ENCODE measurements at places on chromosomes 6 and 20.
A peak's percentile ranks its signal among the peaks of the same experiment; 100 is the strongest.

DNA sequence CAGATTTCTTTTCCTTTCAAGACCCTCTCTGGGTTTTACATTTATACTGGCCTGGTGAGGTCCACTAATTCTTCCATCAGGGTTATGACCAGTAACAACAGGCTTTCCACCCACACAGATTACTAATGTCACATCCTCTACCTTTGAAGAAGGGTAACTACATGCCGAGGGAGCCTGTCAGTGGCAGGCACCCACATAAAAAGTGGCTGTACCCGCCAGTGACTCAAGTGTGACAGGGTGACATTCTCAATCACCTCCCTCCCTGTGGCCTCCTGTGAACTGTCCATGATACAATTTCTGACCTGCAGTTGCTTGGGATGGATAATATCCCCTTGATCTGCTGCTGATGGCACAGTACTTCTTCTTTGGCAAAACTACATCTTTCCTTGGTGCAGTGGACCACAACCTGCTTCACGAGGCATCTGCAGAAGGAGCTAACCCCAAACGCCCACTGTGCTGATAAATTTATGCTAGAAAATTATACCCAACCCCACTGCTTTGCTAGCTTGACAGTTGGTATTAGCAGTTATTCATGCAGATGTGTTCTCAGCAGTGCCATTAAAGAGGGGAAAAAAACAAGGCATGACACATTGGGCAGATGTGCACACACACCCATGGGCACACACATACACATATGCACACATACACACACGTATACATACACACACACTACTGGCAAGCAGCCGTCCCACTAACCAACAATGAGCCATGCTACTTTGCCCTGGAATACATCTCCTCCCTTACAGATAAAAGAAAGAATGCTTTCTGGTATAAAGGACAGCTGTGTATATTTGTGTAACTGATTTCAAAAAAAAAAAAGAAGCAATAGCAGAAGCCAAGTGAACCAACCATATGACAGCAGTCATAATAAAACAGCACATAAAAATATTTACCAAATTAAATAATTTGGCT lies 20.8 kb downstream of the GFOD1 start:
- DNase-seq, result no peak

DNA sequence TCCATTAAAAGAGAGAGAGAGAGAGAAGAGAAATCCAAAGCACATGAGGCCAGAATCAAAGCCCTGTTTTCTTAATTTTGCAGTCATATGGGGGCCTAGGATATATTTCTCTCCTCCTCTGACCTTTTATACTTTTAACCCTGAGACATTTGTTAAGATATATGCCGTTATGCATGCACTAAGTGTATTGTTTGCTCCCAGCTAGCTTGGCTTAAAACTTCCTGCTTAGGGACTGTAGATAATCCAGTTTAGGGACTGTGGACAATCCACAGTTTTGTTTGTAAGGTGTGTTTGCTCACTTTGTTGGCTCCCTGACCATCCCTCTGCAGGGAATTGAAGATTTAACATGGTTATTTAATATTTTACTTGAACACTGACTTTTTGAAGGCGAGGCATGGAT lies 166.3 kb upstream of the TSHZ2 start:
- DNase-seq, result no peak

DNA sequence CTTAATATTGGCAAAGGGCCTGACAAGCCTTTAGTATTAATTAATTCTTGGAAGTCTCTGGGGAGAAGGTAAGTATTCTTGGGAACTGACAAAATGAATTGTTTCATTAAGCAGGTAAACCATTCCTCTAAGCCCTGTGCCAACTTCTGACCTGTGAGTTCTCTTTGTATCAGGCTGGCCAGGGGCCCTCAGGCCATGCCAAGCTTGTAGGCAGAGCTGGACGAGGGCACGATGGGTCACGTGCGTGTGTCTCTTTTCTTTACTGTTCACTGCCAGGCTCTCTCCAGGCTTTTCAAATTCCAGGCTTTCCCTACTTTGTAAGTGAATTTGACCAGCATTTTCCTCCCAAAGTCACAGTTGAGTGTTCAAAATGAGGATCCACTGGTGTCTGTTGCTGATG lies 112.4 kb downstream of the NRN1 start:
- no peak for DNase-seq

DNA sequence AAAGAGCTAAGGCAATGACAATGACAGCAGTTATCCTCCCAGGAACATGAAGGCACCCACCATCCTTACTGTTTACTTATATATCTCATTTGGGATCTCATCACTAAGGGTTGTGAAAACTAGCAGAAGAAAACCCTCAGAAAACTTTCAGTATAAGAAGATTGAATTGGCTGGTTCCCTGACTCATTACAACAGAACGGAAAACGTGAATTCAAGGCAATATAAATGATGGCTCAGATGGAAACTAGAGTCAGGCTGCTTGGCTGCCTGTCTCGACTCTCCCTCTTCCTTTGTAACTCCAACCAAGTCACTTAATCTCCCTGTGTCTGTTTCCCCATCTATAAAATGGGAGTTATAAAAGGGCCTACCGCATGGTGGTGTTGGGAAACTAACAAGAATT lies 387.1 kb upstream of the JARID2 start:
- DNase-seq, result no peak

DNA sequence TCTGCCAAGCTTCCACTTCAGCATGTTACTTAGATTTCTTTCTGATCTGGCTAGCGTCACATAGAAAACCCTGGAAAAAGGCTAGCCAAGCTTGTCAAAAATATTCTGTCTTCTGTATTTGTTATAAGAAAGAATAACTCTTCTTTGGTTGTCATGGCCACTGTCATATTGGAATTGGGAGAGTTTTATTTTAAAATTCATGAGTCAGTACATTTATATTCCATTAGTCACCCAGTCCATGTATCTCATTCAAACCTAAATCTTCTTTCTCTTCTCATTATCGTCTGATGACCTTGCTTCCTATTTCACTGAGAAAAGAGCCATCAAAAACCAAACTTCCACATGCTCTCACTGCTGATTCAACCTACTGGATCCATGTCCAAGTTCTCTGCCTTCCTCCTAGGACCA lies 65.7 kb downstream of the EPM2A start:
- no peak for DNase-seq

GRCh38 chr6:138909511-138909910 lies 78.5 kb downstream of the REPS1 start:
- DNase-seq, result no peak

DNA sequence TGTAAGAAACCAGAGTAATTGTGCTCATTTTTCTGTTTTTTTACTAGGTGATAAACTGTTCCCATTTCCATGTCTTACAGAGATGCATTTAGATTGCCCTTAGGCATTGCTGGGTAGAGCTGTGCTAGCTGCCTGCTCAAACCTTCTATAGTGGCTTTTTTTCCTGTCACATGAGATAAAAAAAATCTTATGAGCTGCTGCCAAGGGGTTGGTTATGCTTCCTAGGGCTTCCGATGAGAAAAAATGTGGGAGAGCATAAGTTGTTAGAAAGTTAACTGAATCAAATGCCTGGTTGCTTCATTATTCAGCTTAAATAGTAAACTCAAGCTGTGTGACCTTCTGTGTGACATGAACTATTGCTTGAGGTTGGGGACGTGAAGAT lies 50.0 kb upstream of the NOX3 start:
- no peak for DNase-seq

DNA sequence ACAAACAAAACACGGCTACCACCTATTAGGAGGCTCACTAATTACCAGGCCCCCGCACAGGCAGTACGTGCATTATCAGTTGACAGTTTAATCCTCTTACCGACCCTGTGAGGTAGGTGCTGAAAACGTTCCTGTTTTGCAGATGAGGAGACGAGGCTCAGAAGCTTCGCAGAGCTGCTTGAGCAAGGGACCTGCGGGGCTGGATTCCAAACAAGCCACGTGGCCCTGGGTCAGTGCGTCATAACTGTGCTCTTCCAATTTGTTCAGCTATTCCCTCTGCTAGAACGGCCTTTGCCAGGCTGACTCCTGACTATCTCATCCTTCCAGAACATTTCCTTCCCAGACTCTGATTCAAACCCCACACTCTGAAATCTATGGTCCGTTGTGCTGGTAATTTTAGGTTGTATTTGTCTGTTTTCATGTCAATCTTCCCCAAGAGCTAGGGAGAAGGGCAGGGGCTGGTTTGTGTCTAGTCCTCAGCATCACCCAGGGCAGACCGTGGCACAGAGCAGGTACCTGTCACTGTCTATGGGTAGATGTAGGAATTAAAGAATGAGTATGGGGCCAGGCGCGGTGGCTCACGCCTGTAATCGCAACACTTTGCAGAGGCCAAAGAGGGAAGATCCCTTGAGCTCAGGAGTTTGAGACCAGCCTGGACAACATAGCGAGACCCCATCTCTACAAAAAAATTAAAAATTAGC lies 28.8 kb upstream of the TLDC2 start:
- no peak for DNase-seq

GRCh38 chr6:10201606-10202510 lies 213.0 kb downstream of the TFAP2A start:
- DNase-seq, result no peak

GRCh38 chr6:90388395-90388794 lies 91.8 kb upstream of the BACH2 start:
- no peak for DNase-seq

DNA sequence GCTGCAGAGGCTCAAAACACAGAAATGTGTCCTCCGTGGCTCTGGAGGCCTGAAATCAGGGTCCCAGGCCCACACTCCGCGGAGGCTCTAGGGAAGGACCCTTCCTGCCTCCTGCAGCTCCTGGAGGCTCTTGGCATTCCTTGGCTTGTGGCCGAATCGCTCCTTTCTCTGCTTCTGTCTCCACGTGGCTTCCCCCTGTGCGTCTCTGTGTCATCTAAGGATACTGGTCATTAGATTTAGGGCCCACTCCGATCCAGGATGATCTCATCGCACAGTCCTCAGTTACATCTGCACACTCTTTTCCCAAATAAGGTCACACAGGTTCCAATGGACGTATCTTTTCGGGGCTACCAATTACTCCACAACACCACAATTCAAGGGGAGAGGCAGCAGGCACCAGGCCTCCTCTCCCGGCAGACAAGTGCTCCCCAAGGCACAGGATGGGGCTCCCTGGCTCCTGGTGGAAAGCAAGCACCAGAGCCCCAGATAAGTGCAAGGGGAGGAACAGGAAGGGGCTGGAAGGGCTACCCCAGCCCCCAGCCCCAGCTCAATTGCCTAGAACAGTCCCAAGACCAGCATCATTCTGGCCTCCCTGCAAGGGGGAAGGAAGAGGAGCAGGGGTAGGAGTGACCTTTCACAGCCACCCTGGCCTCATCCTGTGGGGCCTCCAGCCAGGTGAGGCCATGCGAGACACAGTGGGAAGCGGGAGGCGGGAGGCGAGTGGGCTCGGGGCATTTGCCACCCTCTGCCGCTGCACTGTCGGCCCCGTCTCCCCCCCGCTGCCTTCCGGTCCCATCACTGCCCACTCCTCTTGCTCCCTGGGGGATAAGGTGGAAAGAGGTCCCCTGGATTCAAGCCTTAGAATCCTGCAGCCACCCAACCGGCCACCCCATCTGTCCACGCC lies 16.3 kb downstream of the NTSR1 start:
- DNase-seq, result no peak

- peak; percentile 27 for DNase-seq
Measured at GRCh38 chr6:83459663-83460062, 28.8 kb upstream of the ME1 start.

DNA sequence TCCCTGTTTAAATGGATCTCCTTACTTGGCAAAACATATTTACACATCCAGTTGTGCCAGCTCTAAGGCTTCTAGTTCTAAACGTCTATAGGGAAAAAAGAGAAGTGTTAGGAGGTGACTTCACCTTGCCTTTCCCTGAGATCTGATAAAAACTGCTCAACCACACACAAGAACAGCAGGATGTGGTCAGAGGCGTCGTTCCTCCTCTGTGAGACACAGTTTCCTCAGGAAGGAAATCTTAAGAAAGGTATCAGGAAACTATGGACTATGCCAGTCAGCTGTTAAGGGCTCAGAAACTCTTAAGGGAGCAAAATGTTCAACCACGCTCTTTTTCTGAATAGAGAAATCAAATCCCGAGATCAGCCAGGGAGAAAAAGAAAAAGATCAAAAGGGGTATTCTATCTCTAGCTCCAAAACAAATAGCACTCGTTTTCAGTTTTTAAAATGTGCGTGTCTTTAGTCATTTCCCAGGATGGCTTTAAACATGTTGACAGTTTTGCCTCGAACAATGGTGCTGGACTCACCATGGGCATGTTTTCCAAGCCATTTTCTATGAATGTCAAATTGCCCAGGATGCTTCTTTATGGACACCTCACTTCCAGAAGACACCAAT lies 154.5 kb downstream of the HACE1 start:
- no peak for DNase-seq

- DNase-seq, result no peak
Measured at GRCh38 chr6:142376800-142377496, 75.1 kb downstream of the ADGRG6 start.

DNA sequence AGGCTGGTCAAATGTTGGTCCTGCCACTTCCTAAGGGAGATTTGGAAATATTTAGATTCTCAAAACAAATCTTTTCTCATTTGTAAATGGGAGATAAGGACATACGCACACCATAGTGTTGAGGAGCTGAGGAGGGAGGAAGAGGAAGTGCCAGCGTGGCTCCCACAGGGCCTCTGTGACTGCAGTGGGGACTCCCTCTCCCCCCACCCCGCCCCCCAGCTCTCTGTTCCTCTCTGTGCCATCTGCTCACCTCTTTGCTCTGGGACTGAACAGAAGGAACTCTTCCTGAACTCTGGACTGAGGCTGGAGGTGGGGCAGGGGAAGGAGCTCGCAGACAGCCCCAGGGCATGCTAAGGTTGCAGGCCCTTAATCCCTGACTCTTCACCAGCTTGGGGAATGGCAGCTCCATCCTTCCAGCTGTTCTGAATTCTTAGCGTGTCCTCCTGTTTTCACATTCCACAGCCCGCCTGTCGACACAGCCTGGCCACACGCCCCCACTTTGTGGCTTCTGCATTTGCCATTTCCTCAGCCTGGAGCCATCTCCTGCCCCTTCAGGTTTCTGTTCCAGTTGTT lies 11.4 kb downstream of the DDX27 start:
- DNase-seq, result peak; percentile 88

DNA sequence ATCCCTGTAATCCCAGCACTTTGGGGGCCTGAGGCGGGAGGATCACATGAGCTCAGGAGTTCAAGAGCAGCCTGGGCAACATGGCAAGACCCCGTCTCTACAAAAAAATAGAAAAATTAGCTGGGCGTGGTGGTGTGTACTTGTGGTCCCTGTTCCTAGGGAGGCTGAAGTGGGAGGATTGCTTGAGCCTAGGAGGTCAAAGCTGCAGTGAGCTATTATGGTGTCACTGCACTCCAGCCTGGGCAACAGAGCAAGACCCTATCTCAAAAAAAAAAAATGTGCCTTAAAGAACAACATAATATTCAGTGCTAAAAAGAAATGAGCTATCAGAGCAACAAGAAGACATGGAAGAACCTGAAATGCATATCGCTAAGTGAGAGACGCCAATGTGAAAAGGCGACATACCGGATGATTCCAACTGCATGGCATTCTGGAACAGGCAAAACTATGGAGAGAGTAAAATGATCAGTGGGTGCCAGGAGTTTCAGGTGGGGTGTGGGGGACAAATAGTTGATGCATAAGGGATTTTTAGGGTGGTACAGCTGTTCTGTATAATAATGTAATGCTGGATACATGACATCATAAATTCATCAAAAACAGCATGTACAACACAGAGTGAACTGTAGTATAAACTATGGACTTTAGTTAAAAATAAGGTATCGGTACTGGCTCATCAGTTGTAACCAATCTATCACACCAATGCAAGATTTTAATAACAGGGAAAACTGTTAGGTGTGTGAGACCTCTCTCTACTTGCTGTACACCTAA lies 80.8 kb downstream of the GMPR start:
- DNase-seq, result no peak
